ENCODE measurements at places on chromosomes 11 and 22.

DNA sequence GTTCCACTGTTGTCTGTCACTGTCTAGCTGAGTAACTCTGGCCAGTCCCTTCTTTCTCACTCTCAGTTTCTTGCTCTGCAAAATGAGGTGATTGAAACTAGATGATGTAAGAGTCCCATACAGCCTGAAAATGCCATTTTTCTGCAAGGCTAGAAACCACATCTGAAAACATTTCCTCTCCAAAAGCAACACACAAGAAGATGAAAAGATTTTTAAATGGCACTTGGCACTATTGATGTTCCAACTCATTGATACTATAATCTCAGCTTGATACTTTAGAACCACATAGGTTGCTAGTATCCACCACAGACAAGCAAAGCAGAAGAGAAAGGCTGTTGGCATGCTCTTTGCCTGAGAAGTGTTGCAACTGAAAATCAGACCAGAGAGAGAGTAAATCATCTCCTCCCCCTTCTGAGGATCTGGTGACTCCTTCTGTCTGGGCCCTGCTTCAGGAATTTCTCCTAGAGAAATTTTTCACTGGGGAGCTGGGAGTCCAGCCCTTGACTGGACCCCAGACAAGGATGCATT is 1217.9 kb downstream of the LRRC4C start:
- no peak for DNase-seq

- no peak for DNase-seq
Observed at GRCh38 chr22:39789788-39790187, 103.8 kb downstream of the ENTHD1 start.

- no peak for DNase-seq
Observed at GRCh38 chr11:16867097-16867496, 128.7 kb downstream of the C11orf58 start.

- DNase-seq = peak; percentile 50
Observed at GRCh38 chr11:106281455-106282173, 204.2 kb downstream of the AASDHPPT start.

DNA sequence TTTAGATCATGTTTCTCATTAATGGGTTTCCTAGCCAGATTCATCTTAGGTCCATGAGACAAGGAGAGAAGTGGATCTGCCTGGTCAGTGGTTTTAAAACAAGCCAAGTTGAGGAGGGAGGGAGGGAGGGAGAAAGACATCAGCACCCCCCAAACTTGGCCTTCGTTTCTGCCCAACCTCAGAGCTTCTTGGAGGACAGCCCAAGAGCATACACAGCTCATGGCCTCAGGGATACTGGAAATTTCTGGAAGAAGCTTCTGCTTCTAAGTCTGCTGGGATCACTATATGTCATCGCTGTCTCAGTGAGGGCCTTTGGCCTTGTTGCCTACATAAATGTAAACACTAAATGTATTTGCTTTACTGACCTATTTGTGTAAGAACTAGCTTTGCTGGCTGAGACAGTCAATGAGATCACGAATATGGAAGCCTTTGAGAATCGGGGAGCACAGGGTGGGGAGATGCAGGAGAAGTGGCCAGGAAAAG is 375.1 kb downstream of the BUD13 start:
- DNase-seq = no peak

GRCh38 chr11:6401464-6401863 is 11.2 kb downstream of the SMPD1 start:
- no peak for DNase-seq

DNA sequence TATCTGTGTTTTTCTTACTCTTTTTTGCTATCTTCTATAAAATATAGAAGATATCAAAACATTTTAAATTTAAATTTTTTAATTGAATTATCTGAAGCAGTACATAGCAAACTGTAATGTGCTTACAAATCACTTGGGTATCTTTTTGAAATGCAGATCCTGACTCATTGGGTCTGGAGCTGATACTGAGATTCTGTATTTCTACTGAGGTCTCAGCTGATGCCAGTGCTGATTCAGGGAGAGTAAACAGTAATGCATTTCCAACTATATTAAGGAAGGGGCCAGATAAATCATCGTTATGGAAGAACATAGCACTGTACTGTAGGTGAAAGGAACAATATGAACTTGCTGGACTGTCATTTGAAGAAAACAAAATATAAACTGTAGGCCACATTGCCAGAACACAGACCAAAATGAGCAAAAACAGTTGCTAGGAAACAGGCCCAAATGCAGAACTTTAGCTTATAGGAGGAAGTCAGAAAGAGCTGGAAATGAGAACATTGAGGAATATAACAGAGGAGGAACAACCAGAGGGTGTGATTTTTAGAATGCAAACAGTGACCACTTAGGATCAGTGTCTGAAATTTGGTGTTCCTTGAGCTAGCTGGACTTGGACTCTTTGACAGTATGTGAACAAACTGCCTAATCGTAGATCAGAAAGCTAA is 3.3 kb downstream of the ARL14EP start:
- DNase-seq = no peak

DNA sequence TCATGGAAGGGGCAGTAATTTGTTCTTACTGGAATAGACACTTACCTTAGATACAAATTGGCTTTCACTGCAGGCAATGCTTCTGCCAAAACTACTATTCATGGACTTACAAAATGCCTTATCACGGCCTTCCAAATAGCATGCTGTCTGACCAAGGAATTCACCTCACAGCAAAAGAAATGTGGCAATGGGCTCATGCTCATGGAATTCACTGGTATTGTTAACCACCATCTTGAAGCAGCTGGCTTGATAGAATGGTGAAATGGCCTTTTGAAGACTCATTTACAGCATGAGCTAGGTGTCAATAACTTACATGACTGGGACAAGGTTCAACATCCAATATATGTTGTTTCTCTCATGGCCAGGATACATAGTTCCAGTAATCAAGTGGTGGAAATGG is 21.9 kb downstream of the OR5B21 start:
- no peak for DNase-seq

DNA sequence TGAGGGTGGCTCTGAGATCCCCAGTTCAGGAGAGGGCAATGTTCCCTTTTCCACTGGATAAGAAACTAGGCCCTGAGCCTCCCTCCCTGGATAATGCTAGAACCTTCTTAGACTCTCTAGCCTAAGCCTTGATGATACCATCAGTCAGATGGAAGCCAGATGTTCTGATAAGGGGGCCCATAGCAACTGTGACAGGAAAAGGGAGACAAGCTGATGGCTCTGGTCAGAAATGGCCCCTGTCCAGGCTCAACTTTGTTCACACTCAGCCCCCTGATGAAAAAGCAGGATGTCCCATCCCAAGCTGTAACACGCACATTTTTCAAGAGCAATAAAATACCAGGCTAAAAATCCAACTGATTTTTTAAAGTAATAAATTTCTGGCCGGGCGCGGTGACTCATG is 7.2 kb upstream of the OAF start:
- peak; percentile 28 for DNase-seq

DNA sequence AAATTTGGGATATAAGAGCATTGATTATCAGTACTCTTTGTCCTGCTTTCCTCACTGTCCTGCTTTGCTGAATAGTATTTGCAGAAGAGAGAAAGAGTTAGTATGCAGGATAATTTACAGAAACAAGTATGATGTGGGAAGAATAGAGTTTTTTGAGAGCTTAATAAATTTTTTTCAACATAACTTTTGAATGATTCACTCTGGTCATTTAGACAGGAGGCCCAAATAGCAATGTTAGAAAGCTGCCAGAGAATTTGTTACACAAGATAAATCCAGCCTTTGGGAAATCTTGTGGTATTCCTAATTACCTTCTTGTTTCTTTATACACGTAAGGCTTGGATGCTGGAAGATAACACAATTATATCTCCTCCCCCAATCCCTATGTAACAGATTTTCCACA is 484.6 kb downstream of the CNTN5 start:
- DNase-seq = no peak

DNA sequence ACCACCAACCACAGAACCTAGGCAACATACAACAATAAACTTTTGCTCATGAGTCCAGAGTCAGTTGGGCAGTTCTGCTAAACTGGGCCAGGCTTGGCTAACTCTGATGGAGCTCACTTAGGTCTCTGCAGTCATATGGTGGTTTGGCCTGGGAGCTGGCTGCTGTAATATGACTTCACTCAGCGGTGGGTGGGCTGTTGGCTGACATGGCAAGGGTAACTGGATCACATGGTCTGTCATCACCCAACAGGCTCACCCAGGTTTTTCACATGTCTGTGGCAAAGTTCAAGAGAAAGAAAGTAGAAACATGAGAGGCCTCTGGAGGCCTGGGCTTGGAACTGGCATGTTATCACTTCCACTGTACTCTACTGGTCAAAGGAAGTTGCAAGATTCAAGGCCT is 43.2 kb upstream of the CLMP start:
- no peak for DNase-seq

GRCh38 chr11:32420937-32421901 is 14.1 kb downstream of the WT1 start:
- no peak for DNase-seq

DNA sequence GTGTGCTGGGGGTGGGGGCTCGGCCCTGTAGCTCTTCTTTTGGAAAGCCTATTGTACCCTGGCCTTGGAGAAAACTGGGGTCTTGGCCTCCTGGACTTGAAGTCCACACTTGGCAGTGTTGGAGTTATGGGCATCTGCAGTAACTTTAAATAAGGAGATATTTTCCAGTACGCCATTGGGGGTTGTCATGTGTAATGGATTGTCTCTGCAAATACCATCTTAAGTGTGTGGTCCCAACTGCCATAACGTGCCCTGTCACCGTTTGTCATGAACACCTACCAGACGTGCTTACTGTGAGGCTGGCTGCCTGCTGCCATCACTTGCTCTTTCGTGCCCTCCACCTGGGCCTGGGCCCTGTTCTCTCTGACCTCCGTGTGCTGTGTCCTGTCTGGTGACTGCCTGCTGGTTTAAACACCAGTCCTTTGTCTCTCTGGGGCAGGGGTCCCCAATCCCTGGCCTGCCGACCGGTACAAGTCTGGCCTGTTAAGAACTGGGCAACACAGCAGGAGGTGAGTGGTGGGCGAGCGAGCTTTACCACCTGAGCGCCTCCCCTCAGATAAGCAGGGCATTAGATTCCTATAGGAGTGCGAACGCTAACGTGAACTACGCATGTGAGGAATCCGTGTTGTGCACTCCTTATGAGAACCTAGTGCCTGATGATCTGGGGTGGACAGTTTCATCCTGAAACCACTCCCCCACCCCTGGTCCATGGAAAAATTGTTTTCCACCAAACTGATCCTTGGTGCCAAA is 3.6 kb upstream of the ZDHHC8 start:
- DNase-seq = no peak

GRCh38 chr11:20451568-20451967 is 64.1 kb downstream of the PRMT3 start:
- DNase-seq = peak; percentile 18

DNA sequence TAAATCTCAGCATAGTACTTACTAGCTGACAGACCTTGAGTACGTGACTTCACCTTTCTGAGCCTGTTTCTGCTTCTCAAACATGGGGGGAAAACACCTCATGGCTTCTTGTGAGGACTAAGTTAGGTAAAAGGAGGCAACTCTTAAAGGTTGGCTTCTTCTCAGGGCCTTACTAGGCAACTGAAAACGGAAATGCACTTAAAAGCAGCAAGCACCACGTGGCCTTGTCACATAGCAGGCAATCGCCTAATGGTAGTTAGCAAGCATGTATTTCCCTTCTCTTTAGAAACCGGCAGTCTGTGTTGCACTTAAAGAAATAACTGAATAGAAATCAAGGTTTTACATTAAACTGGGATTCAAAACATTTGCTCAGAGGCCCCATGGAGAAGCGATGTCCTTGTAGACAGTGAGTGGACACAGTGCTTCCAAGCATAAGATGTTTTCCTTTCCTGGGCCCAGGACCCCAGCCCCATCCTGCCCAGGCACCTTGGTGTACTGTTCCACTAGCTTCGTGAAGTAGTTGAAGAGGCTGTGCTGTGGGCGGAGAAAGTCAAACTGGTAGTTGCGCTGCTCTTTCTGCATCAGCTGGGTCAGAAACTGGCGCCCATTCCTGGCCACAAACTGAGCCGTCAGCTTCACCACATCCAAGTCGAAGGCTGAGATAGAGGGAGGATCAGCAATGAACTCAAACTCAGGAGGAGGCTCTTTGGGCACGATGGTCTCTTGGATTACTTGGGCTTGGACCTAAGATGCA is 12.1 kb downstream of the SF3A1 start:
- no peak for DNase-seq
